ENCODE measurements at places on chromosomes 6 and 20.

DNA sequence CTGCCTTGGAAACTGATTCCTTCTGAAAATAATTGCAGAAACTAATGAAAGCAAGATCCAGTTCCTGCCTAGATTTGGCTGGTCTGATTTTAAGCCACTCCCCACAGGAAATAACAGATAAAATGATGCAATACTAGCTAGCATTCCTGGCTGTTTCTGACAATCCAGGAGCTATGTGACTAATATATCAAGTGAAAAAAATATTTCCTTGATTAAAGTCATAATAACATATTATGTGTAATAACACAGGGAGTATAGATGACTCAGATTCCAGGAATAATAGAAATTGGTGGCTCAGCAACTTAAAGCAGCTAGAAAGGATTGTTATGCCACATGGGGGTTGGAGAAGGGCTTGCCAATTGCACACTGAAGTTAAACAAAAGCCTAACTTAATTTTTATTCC is 182.7 kb upstream of the SALL4 start:
- DNase-seq, result no peak

GRCh38 chr6:118187568-118188164 is 280.6 kb downstream of the SLC35F1 start:
- DNase-seq, result no peak

DNA sequence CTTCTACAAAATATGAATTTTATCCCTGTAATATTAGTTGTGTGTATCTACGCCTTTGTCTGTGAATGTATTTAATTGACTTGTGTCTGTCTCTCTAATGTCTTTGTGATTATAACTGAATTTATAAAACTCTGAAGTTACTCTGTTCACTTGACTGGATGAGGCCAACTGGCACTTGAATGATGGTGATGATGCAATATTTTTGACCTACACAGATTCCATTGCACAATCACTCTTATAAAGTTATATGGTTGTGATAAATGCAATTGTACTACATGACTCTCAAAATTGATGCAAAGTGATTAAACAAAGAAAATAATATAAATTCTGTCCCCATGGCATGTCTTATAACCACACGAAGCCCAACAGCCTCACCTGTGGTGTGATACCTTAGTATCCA is 287.3 kb upstream of the PLN start:
- no peak for DNase-seq

DNA sequence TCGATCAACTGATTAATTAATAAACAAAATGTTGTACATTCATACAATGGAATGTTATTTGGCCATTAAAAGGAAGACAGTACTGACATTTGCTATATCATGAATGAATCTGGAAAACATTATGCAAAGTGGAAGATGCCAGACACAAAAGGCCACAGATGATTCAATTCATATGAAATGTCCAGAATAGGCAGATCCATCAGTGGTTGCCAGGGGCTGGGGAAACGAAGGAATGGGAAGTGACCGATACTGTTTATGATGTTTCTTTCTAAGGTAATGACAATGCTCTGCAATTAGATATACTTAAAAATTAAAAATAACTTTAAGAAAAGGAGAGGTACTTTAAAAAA is 37.2 kb downstream of the ELOVL5 start:
- no peak for DNase-seq

DNA sequence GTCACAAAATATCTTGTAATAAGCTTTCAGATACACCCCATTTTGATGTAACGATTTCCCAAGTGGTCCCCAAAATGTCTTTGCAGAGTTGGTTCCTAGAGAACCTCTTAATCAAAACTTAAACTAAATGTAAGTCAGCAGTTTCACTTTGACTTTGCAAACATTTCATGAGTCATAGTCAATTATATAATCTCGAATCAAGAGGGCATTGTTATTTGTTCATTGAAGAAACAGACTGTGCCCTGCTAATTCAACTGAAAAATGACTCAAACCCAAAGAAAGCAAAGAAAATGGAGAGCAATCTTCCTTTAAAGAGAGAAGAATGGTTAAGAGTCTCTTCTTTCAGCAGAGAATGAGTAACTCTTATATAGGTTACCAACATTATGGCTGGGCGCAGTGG is 58.3 kb downstream of the IPCEF1 start:
- no peak for DNase-seq

DNA sequence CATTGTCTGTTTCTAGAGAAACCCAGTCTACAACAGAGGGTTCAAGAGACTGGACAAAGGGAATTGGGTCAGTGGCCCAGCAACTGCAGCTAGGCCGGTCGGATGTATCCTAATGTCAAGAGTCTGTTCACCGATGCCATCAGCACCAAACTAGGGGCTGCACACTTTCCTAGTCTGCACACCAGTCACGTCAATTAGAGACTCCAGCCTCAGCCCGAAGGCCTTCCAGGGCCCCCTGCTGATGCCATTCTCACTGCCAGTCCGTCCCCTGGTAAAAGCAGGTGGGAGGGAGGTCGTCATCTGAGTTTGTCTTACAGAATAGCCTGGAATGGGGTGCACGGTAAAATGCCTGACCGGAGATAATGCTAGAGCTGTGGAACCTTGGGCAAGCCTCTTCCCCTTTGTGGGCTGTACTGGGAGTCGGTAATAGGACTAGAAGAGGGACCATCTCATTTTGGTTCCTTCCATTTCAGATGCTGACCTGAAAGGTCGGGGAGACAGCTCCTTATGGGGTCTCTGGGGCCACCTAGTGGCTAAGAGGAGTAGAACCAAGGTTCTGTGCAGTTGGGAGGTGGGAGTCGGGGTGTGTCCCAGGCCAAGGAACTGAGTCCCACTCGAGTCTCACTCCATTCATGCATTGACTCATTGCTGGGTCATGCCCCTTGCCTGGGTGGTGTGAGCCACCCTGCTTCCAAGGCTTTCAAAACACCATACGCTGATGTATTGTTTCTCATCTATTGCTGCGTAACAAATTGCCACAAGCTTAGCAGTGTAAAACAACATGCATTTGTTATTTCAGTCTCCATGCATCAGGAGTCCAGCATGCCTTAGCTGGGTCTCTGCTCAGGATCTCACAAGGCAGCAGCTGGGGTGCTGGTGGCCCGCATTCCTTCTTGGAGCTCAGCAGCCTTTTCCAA is 5.1 kb downstream of the SOX12 start:
- peak; percentile 38 for DNase-seq

DNA sequence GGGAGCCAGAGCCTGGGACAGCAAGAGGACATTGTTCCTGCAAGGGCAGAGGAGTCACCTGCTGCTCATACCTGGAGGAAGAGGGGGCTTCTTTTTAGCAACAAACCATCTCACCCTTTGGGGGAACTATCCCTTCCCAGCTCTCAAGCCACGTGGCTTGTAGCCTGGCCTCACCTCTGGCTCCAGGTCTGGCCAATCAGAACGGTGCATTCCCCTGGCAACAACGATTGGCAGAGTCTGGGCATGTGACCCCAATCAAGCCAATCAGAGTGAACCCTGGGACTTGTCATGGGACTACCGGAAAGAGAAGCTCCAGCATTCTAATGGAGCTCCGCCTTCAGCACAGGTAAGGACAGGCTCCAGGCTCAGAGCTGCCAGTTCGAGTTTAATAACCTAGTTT is 33.6 kb downstream of the KCNB1 start:
- DNase-seq, result no peak

- DNase-seq, result no peak
These were observed 46.7 kb downstream of the LRRN4 start for GRCh38 chr20:6007094-6007528.

DNA sequence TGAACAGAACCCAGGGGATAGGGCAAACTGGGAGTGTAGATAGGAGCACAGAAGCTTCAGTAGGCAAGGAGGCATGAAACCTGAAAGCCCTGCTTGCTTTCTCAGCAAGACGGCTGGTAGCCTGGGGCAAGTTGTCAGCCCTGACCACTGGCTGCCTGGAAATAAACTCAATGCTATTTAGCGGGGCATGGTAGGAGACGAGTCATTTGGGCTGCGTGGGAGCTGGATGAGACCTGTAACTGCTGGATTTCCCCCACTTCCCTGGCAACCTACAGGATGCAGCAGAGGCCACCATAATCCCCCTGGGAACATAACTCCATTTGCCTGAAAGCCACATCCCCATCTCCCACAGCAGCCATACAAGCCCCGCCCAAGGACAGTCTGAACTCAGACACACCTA is 332.6 kb upstream of the TBX18 start:
- DNase-seq, result no peak

- DNase-seq, result no peak
These were observed 32.8 kb downstream of the CD164 start for GRCh38 chr6:109349419-109349987.

DNA sequence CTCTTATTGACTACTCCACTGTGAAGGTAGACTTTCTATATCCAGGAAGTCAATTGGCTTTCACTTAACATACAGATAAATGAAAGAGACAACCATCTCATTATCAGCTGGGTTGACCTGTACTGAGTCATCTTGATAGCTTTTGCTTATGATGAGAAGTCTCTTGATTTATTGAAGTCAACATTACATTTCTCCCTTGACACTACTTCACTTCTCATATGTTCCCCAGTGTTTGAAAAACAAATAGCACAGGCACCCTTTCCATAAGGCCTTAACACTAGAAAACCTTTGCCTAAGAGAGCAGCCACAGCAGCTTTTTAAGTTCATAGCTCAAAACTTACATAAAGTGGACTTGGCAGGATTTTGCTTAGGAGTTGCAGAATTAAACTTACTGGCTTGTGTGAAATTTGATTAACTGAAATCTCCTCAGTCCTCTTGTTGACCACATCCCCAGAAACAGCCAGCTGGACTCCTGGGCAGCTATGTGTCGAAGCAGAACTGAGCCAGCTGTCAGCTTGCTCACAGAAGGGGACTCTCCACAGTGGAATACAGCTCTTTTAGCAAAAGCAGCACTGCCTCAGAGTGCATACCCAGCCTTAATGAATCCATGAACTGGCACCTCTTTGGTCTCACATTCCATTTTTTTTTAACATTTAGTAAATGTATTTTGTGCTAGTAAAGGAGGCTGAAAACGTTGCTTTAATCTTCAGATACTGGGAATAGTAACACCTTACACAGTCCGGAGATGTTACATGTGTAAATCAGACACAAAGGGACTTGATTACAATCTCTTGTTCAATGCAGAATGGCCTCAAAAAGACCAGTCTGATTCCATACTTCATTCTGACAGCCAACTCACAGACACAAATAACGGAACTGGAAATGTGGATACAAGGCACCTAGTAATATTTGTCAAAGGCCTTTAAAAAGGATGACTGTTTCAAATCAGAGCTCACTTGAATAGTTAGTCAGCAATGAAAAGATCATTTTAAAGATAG is 1532.7 kb downstream of the HACE1 start:
- DNase-seq, result no peak

DNA sequence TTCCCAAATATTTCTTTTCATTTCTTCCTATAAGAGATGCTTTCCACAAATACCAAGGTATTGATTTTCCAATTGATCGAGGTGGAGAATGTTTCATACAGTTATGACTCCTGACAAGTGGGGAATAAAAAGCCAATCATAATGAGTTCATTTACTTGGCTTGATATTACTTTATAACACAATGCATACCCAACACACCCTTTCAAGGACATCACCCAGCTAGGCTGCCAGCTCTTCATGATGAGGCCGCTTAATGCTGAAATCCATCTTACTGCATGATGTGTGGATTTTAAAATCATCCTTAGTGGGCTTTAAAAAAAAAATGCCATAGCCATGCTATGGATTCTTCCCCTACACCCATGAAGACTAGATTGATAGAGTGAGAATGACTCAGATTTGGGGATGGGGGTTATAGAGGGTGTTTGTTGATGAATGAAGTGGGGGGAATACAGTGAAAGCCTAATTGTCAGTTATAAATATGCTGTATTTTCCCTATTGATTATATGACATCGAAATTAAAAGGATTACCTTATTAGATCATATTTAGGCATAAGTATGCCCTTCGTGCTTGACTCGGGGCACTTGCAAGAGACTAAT is 75.9 kb downstream of the GNAS-AS1 start:
- no peak for DNase-seq

GRCh38 chr20:46089167-46089416 is 670 bp downstream of the NCOA5 start:
- no peak for DNase-seq

DNA sequence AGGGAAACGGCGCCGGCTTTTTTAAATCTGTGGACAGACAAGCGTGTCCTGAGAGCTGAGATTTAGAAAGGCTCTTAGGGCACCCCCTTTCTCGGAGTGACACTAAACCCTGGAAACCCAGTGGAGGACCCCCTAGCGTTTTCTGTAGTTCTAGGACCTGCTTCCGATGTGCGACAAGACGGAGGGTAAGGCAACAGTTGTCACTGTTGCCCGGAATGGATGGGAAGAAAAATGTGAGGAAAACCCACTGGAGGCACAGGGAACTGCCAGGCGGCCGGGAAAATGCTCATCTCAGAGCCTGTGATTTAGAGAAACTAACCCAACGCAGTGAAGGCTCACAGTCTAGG is 551 bp upstream of the ATP5F1E start:
- DNase-seq, result no peak

- no peak for DNase-seq
These were observed 185.6 kb downstream of the OR2B2 start for GRCh38 chr6:27726619-27727023.

- no peak for DNase-seq
These were observed 97.8 kb downstream of the WDR27 start for GRCh38 chr6:169604076-169604475.

- DNase-seq, result no peak
These were observed 143.9 kb downstream of the WDR27 start for GRCh38 chr6:169557887-169558286.

DNA sequence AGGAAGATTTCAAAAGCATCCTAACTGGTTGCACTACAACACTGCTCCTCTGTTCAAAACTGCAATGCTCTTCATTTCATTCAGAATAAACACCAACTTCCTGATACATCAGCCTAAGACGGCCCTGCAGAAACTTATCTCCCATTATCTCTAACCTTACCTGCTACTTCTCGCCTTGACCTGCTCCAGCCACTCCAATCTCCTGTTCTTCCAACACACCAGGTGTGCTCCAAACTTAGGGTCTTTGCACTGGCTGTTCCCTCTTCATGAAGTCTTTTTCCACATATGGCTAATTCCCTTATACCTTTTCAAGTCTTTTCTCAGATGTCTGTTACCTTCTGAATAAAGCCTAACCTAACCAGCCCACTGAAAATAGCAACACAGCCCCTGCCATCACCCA is 32.1 kb downstream of the PHIP start:
- DNase-seq, result no peak

DNA sequence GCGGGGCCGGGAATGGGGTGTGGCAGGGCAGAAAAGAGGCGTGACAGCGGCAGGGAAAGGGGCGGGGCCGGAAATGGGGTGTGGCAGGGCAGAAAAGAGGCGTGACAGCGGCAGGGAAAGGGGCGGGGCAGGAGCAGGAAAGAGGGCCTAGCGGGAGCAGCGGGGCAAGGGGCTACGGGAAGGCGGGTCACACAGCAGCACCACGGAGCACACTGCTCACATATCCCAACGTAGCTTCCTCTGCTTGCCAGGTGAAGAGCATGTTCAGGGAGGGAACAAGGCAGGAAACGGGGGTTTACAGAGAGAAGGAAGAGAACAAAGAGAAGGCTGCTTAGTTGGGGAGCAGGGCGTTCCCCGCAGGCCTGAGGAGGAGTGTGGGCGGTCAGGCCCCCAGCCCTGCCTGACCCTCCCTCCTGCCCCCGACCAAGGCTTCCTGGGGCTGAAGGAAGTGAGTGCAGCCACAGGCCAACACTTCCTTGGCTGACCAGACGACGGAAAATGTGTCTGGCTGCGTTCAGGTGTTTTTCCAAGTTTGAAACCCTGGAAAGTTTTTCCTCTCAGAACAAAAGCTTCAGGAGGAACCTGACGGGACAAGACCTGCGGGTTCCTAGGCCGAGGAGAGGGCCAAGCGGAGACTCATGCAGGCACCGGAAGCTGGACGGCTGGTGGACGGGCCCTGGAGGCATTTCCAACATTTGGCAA is 13.8 kb downstream of the UCKL1 start:
- no peak for DNase-seq

GRCh38 chr6:115882771-115883170 is 177.9 kb downstream of the FRK start:
- no peak for DNase-seq

Data from activated CD4-positive, alpha-beta T cell treated with anti-CD3 and anti-CD28 coated beads for 1 hour (primary cell).